ENCODE measurements at places on chromosomes 5 and 9. TPM values are rescaled to one million over a fixed set of nuclear protein-coding genes. Genes with fewer than 3 reads are reported as not detected.

The IL5 gene
- total RNA-seq, result not detected

The FBP1 gene
- not detected for total RNA-seq

The PTGER4 gene
- total RNA-seq, result 21.2 TPM

The TMC1 gene
- total RNA-seq, result 1.7 TPM

The PLPP7 gene
- total RNA-seq, result 6.4 TPM

The C9orf85 gene
- total RNA-seq, result 11.2 TPM

The SMIM23 gene
- total RNA-seq, result not detected

The ANKRD31 gene
- total RNA-seq, result 0.15 TPM

The FOXD4L3 gene
- 0.14 TPM for total RNA-seq

The RETREG1 gene
- total RNA-seq, result 21.9 TPM

The SOHLH1 gene
- total RNA-seq, result 0.09 TPM

The C9orf50 gene
- 0.27 TPM for total RNA-seq

The F2RL2 gene
- total RNA-seq, result 3.0 TPM

The MEF2C gene
- 6.4 TPM for total RNA-seq

The CER1 gene
- 0.36 TPM for total RNA-seq

The TRIM7 gene
- 1.5 TPM for total RNA-seq

The SPATA31D4 gene
- not detected for total RNA-seq

The SLC34A1 gene
- 0.05 TPM for total RNA-seq

The TMEM252 gene
- 0.62 TPM for total RNA-seq

The ORM2 gene
- not detected for total RNA-seq

The AGXT2 gene
- total RNA-seq, result 0.92 TPM

The PCDHB11 gene
- 6.1 TPM for total RNA-seq
